Pancreas (tissue), 10 donors: ENCODE measurements at places on chromosomes 2 and 18.

GRCh38 chr18:57466745-57467409 lies 31.7 kb downstream of the ONECUT2 start:
- DNase-seq: no peak

DNA sequence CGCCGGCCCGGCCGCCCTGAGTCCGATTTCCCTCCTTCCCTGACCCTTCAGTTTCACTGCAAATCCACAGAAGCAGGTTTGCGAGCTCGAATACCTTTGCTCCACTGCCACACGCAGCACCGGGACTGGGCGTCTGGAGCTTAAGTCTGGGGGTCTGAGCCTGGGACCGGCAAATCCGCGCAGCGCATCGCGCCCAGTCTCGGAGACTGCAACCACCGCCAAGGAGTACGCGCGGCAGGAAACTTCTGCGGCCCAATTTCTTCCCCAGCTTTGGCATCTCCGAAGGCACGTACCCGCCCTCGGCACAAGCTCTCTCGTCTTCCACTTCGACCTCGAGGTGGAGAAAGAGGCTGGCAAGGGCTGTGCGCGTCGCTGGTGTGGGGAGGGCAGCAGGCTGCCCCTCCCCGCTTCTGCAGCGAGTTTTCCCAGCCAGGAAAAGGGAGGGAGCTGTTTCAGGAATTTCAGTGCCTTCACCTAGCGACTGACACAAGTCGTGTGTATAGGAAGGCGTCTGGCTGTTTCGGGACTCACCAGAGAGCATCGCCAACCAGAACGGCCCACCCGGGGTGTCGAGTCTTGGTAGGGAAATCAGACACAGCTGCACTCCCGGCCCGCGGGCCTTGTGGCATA lies 4.6 kb downstream of the SIX2 start:
- no peak for DNase-seq

GRCh38 chr2:30232801-30233130 lies 1.4 kb downstream of the LBH start:
- DNase-seq: no peak

- DNase-seq: no peak
Measured at GRCh38 chr2:207474863-207475485, 54.8 kb upstream of the CREB1 start.

DNA sequence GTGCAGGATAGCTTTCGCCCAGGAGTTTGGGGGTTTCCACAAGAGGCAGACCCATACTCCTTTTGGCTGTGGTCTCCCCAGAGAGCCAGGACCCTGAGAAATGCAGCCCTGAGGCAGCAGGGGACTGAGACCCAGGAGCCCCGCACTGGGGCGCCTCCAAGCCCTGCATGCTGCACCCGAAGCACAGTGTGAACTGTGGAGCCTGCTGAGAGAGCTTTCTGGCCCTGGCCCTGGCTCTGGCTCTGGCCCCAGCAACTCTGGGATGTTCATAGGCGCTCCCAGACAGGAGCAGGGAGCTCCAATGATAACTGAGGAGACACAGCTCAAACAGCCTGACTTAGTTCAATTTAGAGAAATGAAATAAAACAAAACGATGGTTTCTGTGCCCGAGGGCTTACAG lies 96.4 kb upstream of the TEX51 start:
- no peak for DNase-seq

DNA sequence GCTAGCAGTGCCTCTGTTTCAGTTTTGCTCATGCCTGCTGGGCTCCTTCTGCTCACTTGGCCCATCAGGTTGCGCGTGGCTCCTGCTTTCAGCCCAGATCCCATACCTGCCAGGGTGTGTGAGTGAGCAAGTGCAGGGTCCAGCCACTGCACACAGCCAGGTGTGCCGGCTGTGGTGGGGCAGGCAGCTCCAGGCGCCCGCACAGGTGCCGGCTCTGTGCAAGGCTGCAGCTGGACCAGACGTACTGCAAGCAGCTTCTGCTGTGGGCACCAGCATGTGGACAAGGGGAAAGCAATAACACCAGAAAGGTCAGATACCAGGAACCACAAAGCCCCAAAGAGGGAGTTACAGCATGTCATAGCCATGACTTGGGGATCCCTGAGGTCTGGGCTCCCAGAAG lies 5.6 kb upstream of the PCARE start:
- no peak for DNase-seq

GRCh38 chr2:45379399-45380087 lies 231.5 kb downstream of the SRBD1 start:
- DNase-seq: no peak

- no peak for DNase-seq
Measured at GRCh38 chr2:230843132-230843531, 21.6 kb upstream of the ITM2C start.
